ENCODE measurements at places on chromosomes 11 and 22.

DNA sequence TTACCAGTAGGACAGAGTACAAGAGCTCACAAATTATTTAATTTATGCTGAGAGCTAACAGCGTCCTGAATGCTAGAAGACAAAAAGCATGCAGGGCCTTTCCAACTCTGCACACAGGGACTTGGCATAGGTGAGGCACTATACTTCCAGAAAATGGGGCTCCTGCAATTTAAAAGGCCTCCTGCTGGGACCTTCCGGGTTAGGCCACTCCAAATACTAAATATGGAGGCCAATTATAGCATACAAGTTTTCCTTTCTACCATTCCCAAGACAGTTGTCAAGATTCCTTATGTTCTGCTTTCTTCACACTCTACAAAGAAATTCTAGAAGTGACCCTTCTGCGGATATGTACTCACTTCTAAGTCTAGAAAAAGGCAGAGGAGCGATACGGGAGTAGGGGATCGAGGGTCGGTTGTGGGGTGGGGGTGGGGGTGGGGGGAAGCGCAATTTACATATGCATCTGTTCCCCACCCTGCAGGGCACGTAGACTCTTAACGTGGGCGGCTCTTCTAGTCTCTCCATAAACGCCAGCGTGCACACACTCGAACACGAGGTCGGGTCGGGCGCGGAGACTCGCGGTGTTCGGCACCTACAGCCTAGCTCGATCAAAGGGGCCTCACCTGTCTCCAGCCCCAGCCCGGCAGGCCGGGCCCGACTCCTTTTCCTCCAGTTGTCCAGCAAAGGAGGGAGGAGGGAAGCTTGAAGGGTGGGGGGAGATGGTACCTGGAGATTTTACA lies 728 bp downstream of the DCUN1D5 start:
- DNase-seq, result no peak

- DNase-seq, result no peak
Observed at GRCh38 chr11:74770456-74770855, 21.8 kb downstream of the RNF169 start.

GRCh38 chr11:33116535-33116934 lies 44.7 kb downstream of the CSTF3 start:
- DNase-seq, result peak; percentile 28

- no peak for DNase-seq
Observed at GRCh38 chr11:78787696-78788095, 213.0 kb upstream of the NARS2 start.

- peak; percentile 78 for DNase-seq
Observed at GRCh38 chr11:13207665-13208594, 69.7 kb upstream of the BMAL1 start.
